Stimulated activated CD8-positive, alpha-beta memory T cell treated with anti-CD3 and anti-CD28 coated beads, Interleukin-7, amount 100 ng/mL, for 48 hours (primary cell): ENCODE measurements at places on chromosomes 16 and 17.

DNA sequence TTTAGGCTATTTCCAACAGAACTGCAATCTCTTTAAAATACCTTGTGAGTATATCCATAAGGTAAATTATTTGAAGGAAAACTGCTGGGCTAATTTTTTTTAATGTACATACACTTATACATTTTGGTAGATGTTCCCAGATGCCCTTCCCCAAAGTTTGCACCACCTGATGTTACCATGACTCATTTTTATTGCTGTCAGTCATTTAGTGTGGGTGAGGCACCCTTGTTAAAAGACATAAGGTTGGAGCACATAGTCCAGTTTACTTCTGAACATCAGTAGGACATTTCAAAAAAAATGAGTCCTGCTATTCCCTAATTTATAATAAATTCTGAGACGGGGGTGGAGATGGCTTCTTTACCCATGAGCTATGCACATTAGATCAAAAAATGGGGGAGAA, 138.6 kb downstream of the RBFOX1 start:
- DNase-seq: no peak

- DNase-seq: no peak
Measured at GRCh38 chr17:76240461-76241203, at the start of gene RNF157. Gene RNF157 (minus strand): TSS chr17:76240493. CDS start chr17:76240240, 253 bp downstream.

DNA sequence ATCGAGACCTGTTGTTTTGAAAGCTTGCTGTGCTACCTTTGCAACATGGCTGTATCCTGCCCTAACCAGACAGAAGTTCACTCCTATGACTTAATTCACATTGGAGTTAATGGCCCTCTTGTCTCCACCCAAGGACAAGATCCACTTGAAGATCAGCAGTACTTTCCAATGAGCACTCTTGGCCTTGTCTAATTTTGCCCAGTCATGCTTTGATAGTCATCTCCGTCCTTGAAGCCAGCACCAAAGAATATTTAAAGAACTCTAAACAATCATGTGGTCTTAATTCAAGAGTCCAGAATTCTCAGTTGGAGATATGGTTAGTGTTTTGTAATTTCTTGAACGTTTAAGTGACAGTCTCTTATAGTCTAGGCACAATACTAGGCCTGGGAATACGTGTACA, 775.6 kb upstream of the EEF2KMT start:
- no peak for DNase-seq

- no peak for DNase-seq
Measured at GRCh38 chr17:30493780-30494179, 16.6 kb downstream of the GOSR1 start.

DNA sequence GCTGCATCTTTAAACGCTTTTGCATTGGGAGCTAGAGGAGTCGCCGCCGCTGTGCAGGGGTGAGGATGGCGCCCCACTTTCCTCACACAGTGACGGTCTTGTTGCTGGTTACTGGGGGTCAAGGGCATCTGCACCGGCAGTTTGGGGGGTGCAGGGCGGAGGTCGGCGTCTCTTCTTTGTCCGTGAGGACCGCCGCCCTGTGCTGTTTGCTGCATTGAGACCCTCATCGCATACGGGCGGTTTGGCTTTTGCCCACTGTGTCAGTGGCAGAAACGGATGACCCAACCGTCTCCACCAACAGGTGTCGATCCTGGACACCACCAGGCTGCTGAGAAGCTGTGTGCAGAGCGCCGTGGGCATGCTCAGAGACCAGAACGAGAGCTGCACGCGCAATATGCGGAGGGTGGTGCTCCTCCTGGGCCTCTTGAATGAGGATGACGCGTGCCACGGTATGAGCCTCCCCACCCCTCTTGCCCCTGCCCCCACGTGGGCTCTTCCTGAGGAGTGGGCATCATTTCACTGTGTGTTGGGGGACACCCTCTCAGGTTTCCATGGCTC, 61.2 kb upstream of the ENDOV start:
- no peak for DNase-seq

- no peak for DNase-seq
Measured at GRCh38 chr17:42918902-42919521, 18.4 kb downstream of the G6PC1 start.

- DNase-seq: no peak
Measured at GRCh38 chr16:73209190-73209589, 161.3 kb upstream of the ZFHX3 start.

GRCh38 chr17:312476-313148, 40.0 kb downstream of the RPH3AL start:
- DNase-seq: no peak

DNA sequence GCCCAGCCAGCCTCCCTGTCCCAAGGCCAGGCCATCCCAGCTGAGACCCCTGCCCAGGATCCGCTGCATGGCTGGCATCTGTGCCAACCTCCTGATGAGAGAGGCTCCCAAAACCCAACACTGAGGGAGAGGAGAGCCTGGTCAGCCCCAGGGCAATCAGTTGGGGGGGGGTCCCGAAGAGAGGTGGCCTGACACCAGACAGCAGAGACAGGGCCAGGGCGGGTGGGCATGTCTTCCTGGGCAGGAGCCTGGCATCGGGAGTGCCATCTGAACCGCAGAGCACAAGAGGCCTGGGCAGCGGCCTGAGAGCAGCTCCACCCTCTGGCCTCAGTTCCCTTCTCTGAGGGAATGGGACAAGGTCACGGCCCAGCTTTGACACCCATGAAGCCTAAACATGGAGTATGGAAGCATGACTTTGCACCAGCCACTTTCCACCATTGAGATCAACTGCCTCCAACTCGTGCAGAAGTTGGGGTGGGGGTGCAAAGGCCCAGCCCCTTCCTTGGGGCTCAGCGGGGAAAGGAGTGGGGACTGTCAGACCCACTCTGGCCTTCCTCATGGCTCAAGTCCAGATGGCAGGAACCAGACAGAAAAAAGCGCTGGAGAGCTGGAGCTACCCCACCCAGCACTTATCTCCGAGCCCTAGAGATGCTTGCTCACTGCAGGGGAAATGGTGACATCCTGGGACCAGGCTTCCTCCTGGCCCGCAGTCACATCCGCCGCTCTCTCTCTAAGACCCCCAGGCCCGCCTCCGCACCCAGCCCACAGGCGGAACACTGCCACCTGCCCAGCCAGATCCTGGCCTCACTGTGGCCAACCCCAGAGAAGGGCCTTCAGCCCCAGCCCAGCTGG, 9.7 kb downstream of the RHBDF2 start:
- DNase-seq: no peak

GRCh38 chr17:61660746-61661485, 69.9 kb upstream of the NACA2 start:
- no peak for DNase-seq

GRCh38 chr17:1498233-1498632, 5.7 kb upstream of the MYO1C start:
- DNase-seq: no peak

- no peak for DNase-seq
Measured at GRCh38 chr16:11276896-11277593, 765 bp upstream of the PRM2 start.

- DNase-seq: no peak
Measured at GRCh38 chr17:34276826-34277225, 6.8 kb downstream of the CCL7 start.

DNA sequence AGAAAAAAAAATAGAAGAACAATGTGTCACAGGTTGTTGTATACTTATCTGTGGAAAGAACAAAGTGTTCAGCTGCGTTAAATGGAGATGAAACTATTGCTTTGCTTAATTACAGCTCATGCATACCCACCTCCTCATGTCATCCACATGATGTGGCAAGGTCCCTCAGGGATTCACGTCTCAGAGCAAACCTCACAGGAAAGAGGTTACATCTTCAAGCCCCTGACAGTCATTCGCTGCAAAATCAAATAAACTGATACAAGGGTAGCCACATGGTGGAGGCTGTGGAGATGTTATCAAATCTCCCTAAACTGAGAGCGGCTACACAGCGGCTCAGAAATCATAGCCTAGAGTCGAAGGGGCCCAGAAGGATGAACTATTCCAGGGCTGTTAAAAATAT, 21.1 kb downstream of the GINS3 start:
- no peak for DNase-seq

- no peak for DNase-seq
Measured at GRCh38 chr17:63573634-63574033, 23.4 kb downstream of the DCAF7 start.

- DNase-seq: no peak
Measured at GRCh38 chr17:61542027-61542426, 49.0 kb downstream of the NACA2 start.

DNA sequence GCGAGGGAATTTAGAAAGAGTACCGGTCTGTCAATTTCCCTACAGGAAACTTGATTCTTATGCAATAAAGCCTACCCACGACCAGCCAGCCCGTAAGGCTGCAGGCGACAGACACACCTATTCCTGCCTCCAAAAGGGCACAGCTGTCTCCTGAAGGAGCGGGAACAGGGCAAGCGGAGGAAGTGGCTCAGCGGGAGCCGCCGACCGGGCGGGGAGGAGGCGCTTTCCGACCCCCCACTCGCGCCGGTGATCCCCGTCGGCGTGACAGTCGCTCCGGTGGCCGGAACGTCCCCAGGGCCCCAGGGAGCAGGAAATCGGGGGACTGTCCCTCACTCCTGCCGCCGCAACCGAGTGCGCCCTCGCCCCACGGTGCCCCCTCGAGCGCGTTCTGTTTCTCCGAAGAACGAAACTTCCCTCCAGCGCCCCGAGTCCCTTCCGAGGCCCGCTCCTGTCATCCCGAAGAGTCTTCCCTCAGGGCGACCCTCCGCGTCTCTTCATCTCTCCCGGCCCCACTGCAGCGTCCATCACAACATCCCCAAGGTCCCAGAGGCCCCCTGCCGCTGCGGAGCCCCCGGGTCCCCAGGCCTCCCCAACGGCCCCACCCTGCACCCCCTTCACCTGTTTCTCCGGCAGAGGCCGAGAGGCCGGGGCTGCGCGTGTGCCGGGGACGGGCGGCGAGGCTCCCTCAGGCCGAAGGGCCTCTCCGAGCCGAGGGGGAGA, 421 bp downstream of the STAT3 start:
- no peak for DNase-seq

DNA sequence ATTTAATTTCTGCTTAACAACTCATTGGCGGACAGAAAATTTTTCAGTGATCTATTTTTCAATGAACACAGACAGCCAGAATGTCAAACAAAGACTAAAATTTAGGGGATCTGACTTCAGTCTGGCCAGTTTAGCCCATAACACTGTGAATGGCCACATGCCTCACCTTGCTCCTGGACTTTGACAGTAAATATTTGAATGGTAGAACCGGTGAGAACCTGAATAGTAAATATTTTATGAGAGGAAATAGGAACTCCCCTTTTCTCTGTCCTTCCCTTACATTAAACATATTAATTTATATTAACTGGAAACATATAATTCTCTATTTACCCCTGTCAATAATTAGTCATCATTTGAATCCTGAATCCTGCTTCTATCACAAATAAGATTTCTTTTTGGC, 942.1 kb downstream of the KCNJ2 start:
- no peak for DNase-seq

GRCh38 chr16:86044881-86045590, 146.1 kb downstream of the IRF8 start:
- no peak for DNase-seq

DNA sequence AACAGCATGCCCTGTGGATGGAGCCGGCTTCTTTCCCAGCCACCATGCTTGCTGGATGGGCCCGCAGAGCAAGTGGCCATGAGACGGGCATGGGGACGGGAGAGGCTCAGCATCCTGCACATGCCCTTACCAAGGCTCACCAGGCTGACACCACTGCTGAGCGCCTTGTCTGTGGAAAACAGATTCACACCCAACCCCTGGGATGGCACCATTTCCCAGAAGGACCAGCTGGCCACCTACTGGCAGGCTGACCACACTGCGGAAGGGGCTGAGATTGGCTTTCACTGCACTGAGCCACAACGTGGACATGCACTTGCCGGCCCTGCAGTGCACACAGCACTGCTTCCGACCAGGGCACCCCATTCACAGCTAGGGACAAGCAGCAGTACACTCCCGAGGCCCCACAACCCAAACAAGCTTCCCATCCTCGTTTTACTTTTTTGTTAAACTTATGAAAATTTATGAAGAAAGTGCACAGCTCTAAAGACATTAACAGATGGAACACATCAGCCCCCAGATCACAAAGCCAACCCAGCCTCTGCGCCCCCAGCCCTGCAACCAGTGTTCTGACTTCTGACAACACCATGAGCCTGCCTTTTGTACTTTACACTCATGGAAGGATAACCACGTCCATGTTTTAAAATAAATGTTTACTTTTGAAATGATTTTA, 13.9 kb upstream of the KRTAP17-1 start:
- DNase-seq: no peak

GRCh38 chr17:10216213-10216938, 18.0 kb upstream of the GAS7 start:
- no peak for DNase-seq

DNA sequence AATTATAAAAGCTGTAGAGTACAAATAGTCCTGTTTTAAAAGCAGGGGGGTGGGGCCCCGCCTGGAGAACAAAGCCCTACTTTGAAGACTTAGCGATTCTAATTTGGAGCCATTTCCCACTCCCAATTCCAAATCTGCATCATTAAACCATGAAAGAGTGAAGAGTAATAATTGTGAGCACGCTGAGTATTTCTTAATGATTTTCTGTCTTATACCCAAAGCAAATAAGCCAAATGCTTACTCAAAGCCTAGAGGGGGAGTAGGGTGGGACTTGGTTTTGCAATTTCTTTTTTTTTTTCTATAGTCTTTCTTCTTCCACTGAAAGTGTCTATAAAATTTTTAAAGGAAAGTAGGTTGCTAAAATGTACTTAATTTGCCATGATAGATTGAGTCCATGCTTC, 470.1 kb downstream of the TOX3 start:
- no peak for DNase-seq

GRCh38 chr17:64107500-64108236, 22.3 kb downstream of the ERN1 start:
- no peak for DNase-seq

- DNase-seq: no peak
Measured at GRCh38 chr16:7546948-7547347, 214.3 kb downstream of the RBFOX1 start.

DNA sequence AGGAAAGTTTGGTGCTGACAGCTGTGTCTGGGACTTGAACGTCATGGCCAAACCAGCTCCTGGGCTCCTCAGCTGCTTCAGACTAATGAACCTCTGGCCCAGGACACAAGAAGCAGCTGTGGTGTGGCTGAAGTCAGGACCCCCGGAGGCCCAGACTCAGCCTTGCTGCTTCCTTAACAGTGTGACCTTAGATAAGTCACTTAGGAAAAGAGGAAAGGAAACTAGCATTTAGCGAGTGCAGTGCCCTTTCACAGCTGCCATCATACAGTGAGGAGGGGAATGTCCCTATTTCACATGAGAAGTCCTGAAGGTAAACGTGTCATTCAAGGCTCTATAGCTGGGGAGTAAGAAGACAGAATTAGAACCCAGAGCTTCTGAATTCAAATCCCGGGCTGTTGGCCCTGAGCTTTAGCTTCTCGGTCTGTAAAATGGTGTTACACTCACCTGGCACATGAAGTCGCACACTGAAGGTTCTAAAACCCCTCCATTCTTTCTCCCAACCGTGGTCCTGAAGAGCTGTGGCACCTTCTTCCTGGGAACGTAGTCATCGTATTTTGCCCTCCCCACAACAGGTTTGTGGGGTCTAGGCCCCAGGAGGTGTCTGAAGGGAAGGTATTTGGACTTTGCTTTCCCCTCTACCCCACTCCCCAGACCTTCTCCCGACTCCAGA, 910 bp upstream of the RAMP2 start:
- no peak for DNase-seq
